Stimulated activated CD4-positive, alpha-beta T cell treated with anti-CD3 and anti-CD28 coated beads, Interleukin-1b, Interleukin-23, amount 100 ng/mL, for 1 hour (primary cell): ENCODE measurements at places on chromosomes 5 and 9.

- DNase-seq = no peak
These were observed 4.5 kb downstream of the PRELID2 start for GRCh38 chr5:145830594-145830993.

DNA sequence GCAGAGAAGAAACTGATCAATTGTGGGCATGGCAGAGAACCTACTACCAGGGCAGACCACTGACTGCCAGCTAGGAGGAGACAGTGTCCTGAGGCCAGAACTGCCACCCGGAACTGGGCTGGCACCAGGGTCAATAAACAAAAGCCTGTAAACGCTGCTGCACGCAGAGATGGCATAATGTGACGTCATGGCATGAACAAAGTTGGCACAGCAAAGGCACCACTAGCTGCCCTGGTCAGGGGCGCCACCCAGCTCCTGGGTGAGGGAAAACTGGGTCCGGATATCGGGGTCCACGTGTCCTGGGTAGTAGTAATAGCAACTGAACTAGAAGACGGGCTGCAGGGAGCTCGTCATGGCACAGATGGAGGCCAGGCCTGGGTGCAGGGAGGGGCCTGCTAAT lies 32.1 kb downstream of the DYNC2I2 start:
- no peak for DNase-seq

GRCh38 chr9:118961857-118962256 lies 407.4 kb downstream of the BRINP1 start:
- no peak for DNase-seq

DNA sequence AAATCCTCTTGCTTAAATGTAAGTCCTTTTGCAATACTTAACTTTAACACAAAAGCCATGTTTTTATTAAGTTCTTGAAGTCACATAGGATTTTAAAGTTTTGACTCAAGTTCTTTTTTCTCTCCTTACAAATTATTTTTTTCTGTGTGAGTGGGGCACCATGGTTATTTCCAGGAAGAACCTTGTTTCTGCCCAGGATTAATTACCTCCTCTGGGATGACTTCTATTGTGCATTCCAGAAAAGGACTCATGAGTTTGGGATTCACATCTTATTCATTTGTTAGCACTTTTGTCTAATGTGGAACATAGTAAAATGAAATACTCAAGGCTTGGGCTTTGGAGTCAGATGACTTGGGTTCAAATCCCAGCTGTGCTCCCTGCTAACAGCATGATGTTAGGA lies 421.4 kb upstream of the WWC1 start:
- no peak for DNase-seq

DNA sequence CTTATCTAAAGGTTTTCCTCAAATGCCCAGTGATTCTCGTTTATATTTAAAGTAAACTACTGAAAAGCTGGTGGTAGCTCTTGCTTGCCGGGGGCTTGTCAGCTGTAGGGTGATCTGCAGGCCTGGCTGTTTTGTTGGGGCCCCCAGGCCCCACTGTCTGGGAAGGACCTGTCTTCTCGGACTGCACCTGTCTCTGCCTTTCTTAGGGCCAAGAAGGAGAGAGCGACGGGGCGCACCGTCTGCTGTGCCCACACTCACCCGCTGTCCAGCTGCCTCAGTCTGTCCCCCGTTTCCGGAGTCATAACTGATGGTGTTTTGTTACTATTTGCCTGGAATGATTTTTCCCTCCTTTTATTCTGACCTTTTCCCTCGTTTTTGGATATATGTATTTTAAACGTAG lies 94.1 kb upstream of the CACNA1B start:
- no peak for DNase-seq

- DNase-seq = no peak
These were observed 30.4 kb upstream of the OTULINL start for GRCh38 chr5:14551211-14551610.

GRCh38 chr9:129105857-129106694 lies 4.5 kb downstream of the CRAT start:
- no peak for DNase-seq

DNA sequence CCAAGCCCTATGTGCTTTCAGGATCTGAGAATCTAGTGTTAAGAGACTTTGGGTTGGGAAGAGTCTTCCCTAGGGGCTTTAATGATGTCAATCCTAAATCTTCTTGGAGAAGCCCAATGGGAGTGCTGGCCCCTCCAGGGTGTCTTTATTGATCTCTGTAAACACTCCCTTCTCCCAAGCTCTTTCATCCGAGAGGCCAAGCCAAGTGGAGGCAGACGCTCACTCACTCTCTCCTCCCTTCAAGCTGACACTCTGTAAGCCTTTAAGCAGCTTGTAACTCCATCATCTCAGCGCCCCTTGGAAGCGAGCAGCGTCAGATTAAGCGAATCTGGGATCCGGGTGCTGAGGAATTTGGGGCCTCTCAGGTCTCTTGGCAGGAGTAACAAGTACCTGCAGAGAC lies 37.7 kb downstream of the SPARC start:
- no peak for DNase-seq

DNA sequence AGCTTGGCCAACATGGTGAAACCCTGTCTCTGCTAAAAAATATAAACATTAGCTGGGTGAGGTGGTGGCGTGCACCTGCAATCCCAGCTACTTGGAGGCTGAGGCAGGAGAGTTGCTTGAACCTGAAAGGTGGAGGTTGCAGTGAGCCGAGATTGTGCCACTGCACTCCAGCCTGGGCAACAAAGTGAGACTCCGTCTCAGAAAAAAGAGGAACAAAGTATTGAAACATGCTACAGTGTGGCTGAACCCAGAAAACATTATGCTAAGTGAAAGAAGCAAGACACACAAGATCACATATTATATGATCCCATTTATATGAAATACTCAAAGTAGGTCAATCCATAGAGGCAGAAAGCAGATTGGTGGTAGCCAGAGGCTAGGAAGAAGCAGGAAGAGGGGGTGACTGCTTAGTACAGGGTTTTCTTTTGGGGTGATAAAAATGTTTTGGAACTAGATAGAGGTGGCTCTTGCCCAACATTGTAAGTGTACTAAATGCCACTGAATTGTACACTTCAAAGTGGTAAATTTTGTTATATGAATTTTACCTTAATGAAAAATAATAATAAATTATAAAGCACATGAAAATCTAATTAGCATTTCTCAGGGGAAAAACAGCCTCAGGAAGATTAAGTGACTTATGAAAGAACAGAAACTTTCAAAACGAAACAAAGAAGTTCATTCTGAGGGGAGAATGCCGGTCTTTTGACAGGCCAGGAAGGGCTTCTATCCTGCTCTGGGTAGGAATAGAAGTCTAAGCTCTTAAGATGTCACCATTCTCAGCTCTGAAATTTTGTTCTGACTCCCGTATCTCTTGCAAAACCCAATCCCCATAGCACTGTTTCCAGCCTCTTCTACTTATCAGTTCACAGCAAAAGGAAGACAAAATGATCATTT lies 161.1 kb upstream of the TBCA start:
- no peak for DNase-seq

GRCh38 chr5:124662181-124662781 lies 84.2 kb downstream of the ZNF608 start:
- DNase-seq = no peak

DNA sequence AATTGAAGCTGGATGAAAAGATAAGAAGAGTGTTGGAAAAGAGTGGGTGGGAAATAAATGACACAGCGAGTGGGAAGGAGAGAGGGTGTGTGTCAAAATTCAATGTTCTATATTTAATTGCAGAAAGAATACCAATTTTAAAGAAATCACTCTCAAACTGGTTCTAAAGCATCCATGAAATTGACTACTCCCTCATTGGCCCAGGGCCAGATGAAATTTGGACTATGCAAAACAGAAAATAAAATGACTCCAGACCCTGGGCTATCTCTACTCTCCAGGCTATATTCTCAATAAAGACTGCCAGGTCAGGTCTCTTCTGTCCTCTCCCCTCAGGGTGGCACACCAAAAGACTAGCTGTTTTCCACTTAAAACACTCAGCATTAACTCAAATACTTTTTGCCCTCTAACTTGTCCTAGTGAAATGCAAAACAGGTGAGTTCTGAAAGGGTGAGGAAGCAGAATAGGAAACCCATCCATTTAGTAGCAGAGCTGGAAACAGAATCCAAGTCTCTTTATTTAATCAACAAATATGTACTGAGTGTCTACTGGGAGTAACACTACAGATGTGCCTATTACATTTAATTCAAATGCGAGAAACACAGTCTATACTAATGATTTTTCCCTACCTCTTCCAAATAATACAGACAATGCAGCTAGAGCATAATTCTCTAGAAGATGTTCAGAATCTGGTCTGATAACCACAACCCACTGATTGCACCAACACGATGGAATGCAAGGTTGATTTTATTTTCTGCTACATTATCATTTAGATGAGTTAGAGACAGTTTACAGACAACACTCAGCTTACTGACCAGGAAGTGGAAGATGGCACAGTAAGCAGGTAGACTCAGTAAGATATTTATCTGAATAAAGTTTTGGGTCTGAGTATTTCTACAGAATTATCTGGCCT lies 42.1 kb downstream of the EFCAB9 start:
- DNase-seq = no peak

- no peak for DNase-seq
These were observed 4.6 kb upstream of the TTC39B start for GRCh38 chr9:15311607-15312006.

GRCh38 chr5:758698-759053 lies 25.9 kb downstream of the ZDHHC11B start:
- DNase-seq = no peak

DNA sequence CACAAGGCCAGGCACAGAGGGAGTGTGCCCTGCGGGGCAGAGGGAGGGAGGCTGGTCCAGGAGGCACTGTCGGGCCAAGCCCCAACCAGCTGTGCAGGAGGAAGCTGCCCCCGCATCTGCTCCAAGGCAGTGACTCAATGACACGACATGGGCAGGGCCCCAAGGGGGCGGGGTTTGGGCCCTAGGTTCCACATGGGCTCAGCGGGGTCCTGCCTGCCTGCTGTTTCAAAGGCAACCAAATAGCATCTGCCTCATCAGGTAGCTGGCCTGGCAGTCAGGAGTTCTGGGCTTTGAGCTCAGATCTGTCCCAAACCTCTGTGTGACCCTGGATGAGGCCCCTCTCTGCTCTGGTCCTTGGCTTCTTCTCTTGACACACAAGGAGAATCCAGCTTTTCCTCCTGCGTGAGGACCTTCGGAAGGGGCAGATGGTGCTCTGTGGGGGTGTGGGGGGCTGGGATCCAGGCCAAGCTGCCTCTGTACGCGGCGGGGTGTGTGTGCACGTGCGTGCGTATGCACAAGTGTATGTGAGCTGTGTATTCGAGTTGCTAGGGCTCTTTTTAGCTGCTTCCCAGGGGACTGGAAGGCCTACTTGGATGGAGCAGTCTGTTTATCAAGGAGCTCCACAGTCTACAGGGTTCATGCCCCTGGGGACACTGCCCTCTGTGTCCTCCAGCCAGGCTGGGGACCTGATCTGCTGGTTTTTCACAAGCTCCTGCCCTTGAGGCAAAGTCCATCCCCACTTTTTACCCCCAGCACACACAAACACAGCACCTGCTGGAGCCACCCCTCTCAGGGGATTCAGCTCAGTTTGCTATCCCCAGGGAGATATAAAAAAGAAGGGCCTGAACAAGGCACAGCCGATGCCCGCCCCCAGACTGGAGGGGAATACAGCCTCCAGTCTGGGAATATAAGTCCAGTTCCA lies 138.9 kb downstream of the RGS3 start:
- no peak for DNase-seq

- no peak for DNase-seq
These were observed 52.0 kb upstream of the PTGER4 start for GRCh38 chr5:40627706-40628105.

GRCh38 chr9:111828193-111828592 lies 33.5 kb upstream of the SHOC1 start:
- no peak for DNase-seq

DNA sequence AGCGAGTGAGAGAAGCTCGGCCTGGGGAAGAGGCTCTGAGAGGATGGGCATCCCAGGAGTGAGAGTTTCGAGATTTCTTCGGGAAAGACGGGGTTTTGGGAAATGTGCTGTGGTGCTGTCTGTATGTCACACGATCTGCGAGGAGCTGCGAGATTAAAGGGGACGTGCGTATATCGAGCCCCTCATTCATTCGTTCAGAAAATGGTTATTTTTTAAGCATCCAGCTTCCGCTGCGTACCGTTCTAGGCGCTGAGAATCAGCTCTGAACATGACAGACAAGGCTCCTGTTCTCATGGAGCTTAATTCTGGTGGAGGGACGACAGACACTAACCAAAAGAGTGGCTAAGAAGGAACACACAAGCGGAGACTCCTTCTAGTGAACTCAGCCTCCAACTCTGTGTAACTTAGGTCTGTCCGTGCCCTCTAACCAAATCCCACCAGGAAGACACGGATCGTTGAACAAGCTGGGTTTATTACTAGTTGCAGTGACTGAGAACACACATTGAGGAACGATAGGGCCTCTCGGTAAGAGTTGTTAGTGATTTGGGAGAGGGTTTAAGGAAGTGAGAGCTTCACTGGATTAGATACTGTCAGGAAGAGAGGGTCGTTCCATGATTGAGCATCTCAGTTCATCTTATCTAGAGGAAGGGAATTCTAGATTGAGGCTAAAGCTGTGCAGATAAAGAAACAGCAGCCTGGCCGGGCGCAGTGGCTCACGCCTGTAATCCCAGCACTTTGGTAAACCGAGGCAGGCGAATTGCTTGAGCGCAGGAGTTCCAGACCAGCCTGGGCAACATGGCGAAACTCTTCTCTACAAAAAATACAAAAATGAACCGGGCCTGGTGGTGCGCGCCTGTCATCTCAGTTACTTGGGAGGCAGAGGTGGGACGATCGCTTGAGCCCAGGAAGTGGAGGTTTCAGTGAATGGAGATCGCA lies 1.0 kb upstream of the FBXW11 start:
- DNase-seq = no peak

- DNase-seq = no peak
These were observed 104.7 kb upstream of the OTULINL start for GRCh38 chr5:14476786-14477435.

DNA sequence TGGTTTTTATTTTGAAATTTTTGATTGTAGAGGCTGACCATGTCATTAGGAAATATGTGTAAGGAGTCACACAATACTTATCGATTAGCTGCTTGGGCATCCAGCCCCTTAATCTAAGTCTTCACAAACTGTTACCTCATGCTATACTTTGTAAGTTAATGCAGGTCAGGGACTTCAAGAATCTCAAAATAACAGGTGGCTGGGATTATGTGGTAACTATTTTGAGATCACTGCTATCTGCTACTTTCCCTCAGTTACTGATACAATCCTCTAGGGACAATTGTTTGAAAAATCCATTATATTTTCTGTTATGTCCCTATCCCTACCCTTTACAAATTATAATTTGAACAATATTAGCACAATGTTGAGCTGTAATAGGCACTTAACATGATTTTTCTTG lies 21.7 kb downstream of the FTMT start:
- no peak for DNase-seq

- DNase-seq = no peak
These were observed 155.8 kb downstream of the FRMD3 start for GRCh38 chr9:83382421-83382820.

GRCh38 chr5:41246376-41246775 lies 33.0 kb upstream of the C6 start:
- no peak for DNase-seq

- DNase-seq = no peak
These were observed 129.7 kb upstream of the CHD1 start for GRCh38 chr5:99058466-99058865.
